ENCODE measurements at places on chromosomes 6 and 20. TPM values are rescaled to one million over a fixed set of nuclear protein-coding genes. Genes with fewer than 3 reads are reported as not detected.

Gene MYBL2
- 36.1 TPM for total RNA-seq

Gene ADGB
- not detected for total RNA-seq

GRCh38 chr6:100719883-100720682 lies 161.0 kb downstream of the ASCC3 start:
- DNase-seq, result no peak

GRCh38 chr6:1904466-1904799 lies 294.7 kb downstream of the FOXC1 start:
- no peak for DNase-seq

- no peak for DNase-seq
Measured at GRCh38 chr20:47981222-47981621, 195.9 kb upstream of the SULF2 start.

DNA sequence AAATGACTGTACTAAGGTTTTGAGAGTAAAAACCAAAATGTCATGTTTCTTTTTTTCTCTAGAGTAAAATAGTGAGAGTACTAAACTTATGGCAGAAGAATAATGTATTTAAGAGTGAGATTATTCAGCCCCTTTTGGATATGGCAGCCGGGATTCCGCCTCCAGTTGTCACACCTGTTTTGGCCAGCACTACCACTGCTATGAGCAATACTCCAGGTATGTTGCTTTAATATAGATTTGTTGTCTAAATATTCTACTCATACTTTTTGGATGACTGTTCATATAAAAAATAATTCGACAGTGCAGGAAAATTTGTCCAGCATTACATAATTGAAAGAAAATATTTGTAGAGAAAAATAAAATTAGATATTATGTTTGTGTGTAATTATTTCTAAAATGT lies 59.5 kb downstream of the SCAF8 start:
- no peak for DNase-seq

Gene KHDC1L
- 4.2 TPM for total RNA-seq
